Fibroblast of skin of left biceps (primary cell): ENCODE measurements at places on chromosomes 2 and 18.

- DNase-seq, result no peak
These were observed 243.6 kb downstream of the HDAC4 start for GRCh38 chr2:239157269-239157668.

- no peak for DNase-seq
These were observed 18.6 kb upstream of the VPS4B start for GRCh38 chr18:63440881-63441280.

DNA sequence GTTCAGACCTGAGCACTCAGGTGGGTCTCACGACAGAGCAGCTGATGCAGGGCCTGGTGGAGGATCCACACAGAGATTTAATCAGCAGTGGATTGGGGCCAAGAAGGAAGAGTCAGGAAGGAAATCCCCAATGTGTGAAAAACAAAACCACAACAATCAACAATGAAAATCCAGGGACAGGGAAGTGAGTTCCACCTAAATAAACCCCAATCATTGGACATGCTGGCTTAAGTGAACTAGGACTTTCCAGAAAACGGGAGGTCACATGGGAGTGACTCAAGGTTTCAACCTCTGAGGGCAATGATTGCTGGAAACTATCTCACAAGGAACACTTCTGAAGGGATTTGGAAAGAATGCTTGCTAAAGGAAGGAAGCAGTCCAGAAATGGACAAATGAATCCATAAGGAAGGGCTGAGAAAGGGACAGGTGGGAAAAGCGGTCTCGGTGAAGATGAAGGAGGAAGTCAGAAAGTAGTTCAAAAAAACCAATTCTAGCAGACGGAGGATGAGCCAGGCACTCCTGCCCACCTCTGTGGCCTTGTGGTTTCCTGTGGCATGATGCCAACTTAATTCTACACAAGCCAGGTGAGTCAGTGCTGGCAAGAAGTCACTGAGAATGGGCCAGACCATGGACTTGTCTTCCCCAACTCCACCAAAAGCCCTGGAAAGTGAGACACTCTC, 15.4 kb upstream of the XDH start:
- no peak for DNase-seq

DNA sequence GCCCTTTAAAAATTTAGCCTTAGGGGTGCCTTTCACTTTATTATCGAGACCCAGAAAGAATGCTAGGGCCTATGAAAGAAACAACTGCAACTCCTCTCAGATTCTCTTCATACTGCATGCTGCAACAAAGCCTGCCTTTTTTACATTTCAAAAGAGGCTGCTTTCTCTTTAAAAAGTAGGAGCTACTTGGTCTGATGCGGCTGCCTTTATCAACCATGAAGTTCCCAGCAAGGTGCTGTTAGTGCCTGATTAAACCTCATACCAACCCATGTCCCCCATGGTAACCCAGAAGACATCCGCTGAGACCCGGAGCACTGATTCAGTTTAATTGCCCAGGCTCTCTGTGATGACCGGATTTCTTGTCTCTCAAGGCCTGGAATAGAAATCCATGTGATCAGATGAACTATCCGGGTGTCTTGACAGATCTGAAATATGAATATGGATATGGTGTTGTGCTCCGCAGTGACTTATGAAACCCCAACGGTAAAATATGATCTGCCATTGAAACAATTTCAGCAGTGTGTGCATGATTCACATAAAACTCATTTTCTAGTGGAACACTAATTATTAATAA, 368.3 kb downstream of the ZNF521 start:
- no peak for DNase-seq

DNA sequence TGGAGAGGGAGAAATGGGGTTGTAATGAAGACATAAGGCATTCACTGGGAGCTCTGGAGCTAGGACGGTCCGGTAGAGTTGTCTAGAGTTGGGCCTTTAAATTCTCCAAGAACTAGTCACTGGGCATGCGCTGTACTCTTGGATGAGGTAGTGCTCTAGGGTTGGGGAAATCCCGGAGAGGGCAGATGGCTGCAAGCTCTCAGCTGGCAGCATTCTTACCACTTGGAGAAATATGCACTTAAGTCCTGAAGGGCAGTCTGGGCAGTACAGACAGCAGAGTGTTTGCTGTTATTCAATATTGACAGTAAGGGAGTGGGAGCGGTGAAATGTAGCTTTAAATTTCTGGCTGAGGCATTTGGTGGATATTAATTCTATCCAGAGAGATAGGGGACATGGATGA, 214.6 kb downstream of the RDH14 start:
- no peak for DNase-seq
